ENCODE measurements at places on chromosomes 2 and 18. TPM values are rescaled to one million over a fixed set of nuclear protein-coding genes. Genes with fewer than 3 reads are reported as not detected.

DNA sequence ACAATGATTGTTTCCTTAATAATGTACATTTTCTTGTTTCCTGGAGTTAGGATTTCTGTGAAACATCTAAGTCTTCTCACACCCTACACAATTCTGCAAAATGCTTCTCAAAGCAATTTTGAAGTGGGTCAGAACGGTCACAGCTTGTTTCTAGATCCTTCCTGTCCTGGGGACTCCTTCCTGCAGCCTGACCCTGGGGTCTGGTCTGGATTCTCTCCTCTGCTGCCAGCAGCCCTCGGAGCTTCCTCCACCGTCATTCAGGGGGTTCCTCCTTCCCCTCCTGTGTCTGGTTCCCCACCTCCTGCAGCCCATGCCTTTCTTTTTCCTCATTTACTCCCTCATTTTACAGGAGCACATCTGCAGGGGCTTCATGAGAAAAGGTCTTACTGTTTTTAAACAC is 322.1 kb downstream of the AGPS start:
- H3K27me3 ChIP-seq: peaks cover 19% of the 10 kb centered on the region
- no peaks in the 10 kb centered on the region for H3K36me3 ChIP-seq
- DNase-seq: no peak
- no peak overlapping the region for H3K27ac ChIP-seq

GRCh38 chr2:106197878-106198277 is 3.8 kb upstream of the UXS1 start:
- H3K27ac ChIP-seq: no peak overlapping the region
- no peak overlapping the region for H3K4me3 ChIP-seq
- H3K4me1 ChIP-seq: peaks cover 10% of the 10 kb centered on the region
- no peak for DNase-seq
- H3K27me3 ChIP-seq: peaks cover 23% of the 10 kb centered on the region

DNA sequence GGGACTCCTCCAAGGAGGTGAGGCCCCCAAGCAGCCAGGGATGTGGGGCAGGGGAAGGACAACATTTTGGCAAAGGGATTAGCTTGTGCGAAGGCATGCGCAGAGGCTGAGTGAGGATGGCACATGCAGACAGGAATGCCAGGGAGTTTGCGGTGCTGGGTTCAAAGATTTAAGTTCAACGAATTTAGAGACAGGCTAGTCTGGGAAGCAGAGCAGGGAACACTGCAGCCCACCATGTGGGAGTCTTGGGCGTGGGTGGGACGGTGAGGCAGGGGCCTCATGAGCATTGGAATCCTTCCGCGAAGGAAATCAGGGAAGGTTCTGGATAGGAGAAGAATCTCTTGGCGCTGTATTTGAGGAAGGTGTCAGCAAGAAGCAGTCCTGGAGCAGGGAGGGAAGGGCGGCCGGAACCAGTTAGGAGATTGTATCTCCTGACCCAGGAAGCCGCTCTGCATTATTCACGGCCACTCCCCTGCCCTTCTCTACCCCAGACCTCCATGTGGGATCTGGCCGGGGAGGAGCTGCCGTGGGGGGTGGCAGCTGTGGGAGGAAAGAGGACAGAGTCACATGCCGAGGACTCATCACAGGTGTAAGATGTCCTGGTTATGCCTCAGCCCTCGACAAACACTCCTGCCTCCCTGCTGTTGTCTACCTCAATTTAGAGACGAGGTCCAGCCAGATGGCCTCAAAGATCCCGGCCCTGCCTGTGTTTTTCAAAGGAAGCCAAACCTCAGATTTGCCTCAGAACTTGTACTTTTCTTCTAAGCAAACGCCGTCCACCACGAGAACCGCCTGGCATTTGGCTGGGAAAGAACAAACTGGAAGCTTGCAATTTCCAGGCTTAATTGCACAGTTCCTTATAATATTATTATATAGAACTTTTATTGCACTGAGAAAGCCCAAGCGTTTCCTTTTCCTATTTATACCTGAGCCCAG is 123.7 kb upstream of the SMAD2 start:
- no peak for DNase-seq
- no peaks in the 10 kb centered on the region for H3K36me3 ChIP-seq
- no peak overlapping the region for H3K27ac ChIP-seq
- peaks cover 42% of the 10 kb centered on the region for H3K27me3 ChIP-seq
- H3K4me3 ChIP-seq: no peak overlapping the region

- H3K27me3 ChIP-seq: no peaks in the 10 kb centered on the region
- no peaks in the 10 kb centered on the region for H3K36me3 ChIP-seq
- no peak overlapping the region for H3K4me3 ChIP-seq
- DNase-seq: no peak
- no peaks in the 10 kb centered on the region for H3K4me1 ChIP-seq
These were observed 808.4 kb downstream of the BCL11A start for GRCh38 chr2:59745085-59745484.

GRCh38 chr2:147223553-147224060 is 621.2 kb upstream of the ACVR2A start:
- no peaks in the 10 kb centered on the region for H3K4me1 ChIP-seq
- H3K4me3 ChIP-seq: no peak overlapping the region
- no peak overlapping the region for H3K27ac ChIP-seq

GRCh38 chr18:37900326-37900725 is 334.7 kb upstream of the CELF4 start:
- no peaks in the 10 kb centered on the region for H3K36me3 ChIP-seq
- no peaks in the 10 kb centered on the region for H3K27me3 ChIP-seq
- DNase-seq: no peak

KLF11 gene
- total RNA-seq: 7.2 TPM
